Neural crest cell (in vitro differentiated cells): ENCODE measurements at places on chromosomes 4 and X.

DNA sequence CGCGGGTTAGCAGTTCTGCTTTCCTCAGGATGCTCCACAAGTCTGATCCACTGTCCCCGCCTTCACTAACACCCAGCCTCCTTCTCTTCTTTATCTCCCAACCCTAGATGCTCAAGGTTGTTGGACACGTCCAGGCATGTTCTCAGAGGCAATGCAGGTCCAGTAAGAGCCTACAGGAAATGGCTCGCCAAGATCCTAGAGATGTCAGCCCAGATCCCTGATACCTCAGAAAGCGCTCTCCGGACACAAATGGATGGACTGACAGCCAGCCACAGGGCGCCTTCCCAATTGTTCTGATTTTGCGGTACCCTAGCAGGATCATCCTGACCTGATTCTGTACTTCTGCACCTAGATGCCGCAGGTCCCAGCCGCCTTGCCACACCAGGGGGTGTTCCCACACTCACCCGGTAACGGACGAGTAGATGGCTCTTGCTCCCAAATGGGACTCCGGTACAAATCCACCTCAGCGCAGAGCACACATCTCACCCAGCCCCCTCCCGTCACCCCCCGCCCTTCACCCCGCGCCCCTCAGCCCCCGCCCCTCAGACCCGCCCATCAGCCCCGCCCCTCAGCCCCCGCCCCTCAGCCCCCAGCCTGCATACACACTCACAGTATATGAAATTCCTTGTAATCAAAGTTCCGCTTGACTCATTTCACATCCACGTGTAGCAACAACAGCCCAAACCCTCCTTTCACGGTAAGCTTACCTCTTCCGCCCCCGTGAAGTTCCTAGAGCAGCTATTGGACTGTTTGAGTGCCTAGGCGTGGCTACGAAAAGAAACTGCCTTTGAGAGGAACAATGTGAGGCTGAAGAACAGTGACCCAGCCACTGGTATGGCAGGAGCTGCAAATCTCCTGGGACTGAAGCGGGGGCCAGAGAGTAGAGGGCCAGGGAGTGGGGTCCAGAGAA lies at the start of gene EDA2R:
TSS of gene EDA2R (minus strand) at position 488 of the 910 bp plus-strand sequence. CDS start 23,058 bp downstream, outside the sequence.
- DNase-seq, result peak; percentile 9

GRCh38 chrX:103155201-103155600 lies 59.7 kb upstream of the BEX4 start:
- DNase-seq, result no peak

DNA sequence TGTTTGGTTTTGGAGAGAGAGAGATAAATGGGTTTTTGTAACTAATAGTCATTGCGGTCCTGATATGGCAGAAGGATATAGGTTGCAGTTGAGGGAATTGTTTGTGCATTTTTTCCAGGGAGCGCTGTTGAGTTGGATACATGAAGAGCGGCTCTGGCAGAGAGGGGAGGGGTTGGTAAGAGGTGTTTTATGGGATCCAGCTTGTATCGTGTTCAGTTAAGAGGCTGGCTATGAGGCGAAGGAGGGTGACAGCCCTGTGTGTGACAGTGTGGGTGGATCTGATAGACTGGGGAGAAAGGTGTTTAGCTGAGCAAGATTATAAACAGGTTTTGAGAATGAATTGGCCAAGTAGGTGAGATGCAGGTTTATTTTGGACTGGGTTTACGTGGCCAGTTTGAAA lies 1.5 kb downstream of the SPANXN4 start:
- DNase-seq, result no peak

DNA sequence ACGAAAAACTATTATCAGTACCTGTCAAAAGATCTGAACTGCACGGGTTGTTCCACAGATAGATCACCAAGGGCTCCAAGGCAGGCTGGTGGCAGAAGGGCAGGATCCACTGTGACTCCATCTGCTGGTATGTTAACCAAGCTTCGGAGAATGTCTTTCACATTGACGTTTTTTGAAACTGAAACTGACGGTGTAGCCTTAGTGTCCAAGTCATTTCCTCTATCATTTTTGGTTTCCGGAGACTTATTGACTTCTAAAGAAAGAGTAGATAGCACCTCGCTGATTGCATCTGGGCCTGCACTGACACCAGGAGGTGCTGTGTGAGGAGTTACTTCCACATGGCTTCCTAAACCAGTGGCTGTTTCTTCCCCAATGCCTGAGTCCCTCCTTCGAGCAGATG lies 186.9 kb downstream of the LRBA start:
- no peak for DNase-seq

DNA sequence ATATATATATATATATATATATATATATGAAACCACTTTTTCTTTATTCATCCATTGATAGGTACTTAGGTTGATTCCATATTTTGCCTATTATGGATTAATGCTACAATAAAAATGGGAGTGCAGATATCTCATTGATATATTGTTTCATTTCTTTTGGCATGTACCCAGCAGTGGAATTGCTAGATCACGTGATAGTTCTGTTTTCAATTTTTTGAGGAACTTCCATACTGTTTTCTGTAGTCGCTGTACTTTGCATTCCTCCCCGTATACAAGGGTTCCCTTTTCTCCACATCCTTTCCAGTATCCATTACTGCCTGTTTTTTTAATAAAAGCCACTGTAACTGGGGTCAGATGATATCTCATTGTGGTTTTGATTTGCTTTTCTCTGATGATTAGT lies 124.6 kb downstream of the GABRB1 start:
- DNase-seq, result no peak

DNA sequence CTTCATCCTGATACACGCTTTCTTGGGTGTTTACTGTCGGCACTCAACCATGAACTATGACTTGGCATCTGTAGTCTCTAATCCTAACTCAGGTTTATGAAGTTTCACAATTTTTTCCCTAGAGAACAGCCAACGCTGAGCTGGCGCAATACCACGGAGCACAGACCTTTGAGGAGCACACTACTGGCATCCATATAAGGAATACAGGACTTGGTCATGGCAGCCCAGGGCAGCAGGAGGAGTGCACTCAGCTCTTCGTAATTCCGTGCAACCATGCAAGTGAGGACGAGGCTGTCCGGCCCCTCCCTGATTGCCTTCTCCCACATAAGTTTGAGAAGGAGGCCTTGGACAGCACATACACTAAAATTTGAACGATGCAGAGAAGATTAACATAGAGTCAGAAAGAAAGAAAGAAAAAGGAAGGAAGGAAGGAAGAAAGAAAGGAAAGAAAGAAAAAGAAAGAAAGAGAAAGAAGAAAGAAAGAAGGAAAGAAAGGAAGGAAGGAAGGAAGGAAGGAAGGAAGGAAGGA lies 41.0 kb upstream of the PDLIM5 start:
- no peak for DNase-seq

DNA sequence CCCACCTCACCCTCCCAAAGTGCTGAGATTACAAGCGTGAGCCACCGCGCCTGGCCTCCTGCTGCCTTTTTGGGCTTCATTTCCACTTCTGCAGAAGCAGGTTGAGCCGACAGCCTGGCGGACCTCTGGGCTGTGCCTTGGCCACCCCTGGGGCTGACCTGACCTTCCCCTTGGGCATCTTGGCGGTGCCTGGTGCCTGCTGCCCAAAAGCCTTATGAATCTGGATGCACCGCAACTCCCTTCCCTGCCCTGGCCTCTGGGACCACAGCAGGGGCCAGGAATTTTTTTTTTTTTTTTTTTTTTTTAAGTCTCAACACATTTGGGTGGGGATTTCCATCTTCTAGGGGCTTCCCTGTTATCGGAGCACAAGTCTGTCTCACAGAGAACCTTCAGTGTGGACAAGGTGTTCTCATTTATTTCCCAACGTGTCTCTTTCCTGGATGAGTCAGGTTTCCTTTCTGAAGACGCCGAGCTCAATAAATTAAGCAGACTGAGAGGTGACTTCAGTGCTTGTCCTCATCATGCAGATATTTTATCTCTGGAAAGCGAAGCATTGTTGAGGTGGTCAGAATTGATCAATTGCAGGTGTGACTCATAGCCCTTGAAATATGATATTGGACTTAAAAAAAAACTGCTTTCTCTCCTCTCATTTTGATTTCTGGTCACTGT lies 79.7 kb downstream of the SHROOM2 start:
- DNase-seq, result no peak

DNA sequence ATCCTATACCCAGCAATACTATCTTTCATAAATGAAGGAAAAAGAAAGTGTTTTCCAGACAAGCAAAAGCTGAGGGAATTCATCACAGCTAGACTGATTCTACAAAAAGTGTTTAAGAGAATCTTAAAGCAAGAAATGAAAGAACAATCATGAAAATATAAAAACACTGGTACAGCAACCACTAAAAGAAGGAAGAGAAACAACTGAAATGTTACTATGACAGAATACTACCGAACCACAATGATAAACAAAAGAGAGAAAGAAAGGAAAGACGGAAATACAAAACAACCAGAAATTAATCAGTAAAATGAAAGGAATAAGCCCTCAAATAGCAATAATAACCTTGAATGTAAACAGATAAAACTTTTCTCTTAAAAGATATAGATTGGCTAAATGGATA lies 110.8 kb upstream of the AFF2 start:
- DNase-seq, result no peak

DNA sequence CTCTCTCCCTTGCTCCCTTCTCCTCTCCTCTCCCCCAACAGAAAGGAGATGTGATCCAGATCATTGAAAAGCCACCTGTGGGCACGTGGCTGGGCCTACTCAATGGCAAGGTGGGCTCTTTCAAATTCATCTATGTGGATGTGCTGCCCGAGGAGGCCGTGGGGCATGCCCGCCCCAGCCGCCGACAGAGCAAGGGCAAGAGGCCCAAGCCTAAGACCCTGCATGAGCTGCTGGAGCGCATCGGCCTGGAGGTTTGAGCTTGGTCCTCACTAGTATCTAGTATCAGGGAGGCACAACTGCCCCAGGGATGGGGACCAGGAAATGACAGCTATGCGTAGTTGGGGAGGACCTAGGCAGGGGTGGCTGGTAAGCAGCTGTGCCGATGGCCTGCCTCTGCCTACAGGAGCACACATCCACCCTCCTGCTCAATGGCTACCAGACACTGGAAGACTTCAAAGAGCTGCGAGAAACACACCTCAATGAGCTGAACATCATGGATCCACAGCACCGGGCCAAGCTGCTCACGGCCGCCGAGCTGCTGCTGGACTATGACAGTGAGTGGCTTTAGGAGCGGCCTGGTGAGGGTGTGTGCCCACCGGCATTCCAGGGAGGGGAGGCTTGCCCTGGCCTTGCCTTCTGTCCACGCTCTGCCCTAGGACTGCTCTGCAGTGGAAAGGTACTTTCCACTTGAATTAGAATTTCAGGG lies 13.0 kb downstream of the SASH3 start:
- no peak for DNase-seq

DNA sequence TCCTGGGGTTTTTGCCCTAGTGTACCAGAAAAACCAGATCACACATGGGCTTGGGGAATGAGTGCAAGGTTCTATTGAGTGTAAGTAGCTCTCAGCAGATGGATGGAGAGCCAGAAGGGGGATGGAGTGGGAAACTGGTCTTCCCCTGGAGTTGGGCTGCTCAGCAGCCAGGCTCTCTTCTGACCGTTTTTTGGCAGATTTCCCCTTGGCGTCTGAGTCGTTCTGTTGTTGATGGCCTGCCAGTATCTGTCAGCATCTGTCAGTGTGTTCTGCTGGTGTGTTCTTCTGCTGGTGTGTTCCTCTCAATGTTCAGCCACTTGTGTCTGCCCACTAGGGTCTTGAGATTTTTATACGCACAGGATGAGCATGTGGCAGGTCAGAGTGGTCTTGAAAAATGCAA lies 633.9 kb upstream of the CPEB2 start:
- DNase-seq, result no peak

- no peak for DNase-seq
Measured at GRCh38 chrX:107465932-107466620, 16.6 kb downstream of the FRMPD3 start.

DNA sequence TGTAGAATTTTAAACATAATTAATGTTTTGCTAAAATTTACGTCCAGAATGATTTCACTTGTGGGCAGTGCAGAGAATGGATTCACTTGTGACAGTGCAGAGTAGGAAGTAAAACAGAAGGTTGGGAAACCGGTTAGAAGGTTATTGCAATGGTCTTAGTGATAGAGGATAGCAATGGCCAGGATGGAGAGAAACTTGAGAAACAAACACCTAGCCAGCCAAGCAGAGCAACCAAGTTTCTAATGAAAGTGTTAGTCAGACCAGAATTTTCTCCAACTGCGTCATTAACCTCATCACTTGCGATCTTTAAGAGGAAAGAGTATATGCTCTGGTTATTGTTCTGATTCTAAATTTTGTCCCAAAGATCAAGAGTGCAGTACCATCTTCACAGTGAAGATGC lies 50.0 kb upstream of the TBC1D9 start:
- DNase-seq, result no peak

GRCh38 chr4:105458001-105458400 lies 15.9 kb downstream of the PPA2 start:
- DNase-seq, result no peak

DNA sequence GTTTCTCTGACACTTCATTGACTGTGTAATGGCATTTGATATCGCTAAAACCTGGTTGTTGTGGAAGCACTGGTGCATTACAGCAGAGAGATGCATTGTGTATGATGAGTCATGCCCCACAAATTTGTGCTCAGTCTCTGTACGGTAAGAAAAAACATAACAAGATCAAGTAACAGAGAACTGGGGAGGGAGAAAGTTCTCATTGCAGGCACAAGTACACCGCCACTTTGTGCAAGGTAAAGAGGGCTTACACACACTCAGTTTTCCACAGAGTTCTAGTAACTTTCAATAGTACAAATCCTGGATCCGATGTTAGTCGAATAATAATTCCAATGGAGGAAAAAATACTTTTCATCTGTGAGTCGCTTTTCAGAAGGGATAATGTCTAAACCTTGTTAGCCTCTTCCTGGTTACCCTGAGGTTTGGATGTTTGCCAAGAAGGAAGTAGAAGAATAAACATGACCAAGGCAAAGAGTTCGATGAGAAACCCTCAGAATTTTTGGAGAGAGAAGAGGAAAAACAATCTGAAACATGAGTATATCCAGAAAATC lies 512.5 kb upstream of the SLIT2 start:
- no peak for DNase-seq

DNA sequence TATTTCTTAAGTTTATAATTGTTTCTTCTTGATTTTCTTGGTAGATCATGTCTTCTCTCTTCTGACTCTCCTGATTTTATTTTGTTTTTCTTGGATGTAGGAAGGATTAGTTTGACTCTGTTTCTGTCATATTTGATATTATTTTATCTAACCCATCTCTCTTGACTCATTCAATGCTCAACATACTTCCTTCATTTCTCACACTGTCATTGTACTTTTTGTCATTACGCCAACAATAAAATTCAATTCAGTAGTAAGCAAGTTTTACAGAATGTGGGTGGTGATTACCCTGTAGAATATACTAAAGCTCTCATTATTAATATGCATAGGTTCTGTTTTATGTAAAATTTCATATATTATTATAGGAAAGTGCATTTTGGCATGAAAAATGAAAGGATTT lies 1303.0 kb upstream of the AGA start:
- no peak for DNase-seq

DNA sequence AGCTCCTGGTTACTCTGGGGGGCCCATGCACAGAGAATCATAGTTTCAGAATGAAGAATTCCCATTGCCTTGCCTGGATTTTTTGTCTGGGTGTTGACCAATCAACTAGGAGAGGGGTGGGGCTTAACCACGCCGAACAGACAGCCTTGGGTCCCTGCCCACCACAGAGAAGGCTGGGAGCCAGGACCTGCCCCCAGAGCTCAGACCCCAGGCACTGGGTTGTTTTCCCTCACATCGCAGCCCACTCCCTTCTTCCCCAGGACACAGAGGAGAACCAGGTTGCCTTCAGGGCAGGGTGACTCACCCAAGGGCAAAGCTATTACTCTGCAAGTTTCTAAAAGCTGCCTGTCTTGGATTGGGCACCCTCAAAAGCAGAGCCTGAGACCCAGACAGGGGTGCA lies 23.3 kb upstream of the CRMP1 start:
- no peak for DNase-seq

- no peak for DNase-seq
Measured at GRCh38 chrX:24676403-24677024, 17.2 kb upstream of the POLA1 start.
